ENCODE measurements at places on chromosomes 12 and 14. TPM values are rescaled to one million over a fixed set of nuclear protein-coding genes. Genes with fewer than 3 reads are reported as not detected.

- DNase-seq: no peak
These were observed 44.9 kb downstream of the CHST11 start for GRCh38 chr12:104501660-104502059.

GRCh38 chr12:131357920-131358319 is 353.0 kb upstream of the SFSWAP start:
- DNase-seq: no peak

GRCh38 chr12:120377611-120378010 is 8.6 kb upstream of the MSI1 start:
- no peak for DNase-seq

DNA sequence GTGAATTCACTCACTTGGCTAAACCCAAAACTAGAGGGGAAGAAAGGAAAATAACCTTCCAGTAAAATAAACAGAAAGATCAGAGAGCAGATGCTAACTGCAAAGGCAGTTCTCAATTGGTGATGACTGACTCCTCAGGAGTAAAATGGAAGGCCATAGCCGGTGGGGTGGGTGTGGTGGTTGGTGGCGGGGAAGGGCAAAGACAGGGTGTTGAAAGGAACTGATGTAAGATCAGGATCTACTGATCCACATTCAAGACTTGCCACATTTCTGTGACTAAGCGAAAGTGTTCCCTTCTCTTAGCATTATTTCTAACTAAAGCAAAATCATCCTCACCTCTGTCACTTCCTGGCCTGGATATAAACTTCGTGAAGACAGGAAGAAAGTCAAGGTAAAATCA is 26.3 kb upstream of the TC2N start:
- DNase-seq: no peak

GRCh38 chr14:56133547-56133946 is 15.3 kb downstream of the PELI2 start:
- no peak for DNase-seq

GRCh38 chr14:30204431-30204980 is 276.9 kb upstream of the PRKD1 start:
- no peak for DNase-seq

DNA sequence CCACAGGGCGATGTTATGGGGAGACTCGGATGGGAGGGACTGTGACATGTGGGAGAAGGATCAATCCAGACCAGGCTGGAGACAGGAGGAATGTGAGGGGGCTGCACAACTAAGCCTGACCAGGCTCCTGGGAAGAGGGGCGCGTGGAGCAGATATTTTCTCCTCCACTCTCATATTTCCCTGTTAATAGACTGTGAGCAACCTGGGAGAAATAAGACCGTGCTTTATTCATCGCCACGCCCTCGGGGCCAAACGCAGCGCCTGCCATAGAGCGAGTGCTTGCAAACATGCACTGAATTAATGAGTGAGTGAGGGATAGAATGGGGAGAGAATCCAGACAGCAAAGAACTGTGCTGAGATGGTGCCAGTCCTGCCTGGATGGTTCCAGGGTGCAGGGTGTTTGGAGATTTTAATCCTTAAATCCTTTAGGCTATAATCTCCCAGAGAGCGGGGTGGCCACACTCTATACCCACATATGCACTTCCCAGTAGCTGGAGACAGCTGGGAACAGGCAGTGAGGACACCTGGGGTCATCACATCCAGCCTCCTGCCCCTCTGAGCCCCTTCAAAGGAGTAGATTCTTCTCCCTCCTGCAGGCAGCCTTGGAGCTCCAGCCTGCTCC is 13.6 kb upstream of the FAIM2 start:
- no peak for DNase-seq

- no peak for DNase-seq
These were observed 907 bp upstream of the EFS start for GRCh38 chr14:23365732-23366425.

DNA sequence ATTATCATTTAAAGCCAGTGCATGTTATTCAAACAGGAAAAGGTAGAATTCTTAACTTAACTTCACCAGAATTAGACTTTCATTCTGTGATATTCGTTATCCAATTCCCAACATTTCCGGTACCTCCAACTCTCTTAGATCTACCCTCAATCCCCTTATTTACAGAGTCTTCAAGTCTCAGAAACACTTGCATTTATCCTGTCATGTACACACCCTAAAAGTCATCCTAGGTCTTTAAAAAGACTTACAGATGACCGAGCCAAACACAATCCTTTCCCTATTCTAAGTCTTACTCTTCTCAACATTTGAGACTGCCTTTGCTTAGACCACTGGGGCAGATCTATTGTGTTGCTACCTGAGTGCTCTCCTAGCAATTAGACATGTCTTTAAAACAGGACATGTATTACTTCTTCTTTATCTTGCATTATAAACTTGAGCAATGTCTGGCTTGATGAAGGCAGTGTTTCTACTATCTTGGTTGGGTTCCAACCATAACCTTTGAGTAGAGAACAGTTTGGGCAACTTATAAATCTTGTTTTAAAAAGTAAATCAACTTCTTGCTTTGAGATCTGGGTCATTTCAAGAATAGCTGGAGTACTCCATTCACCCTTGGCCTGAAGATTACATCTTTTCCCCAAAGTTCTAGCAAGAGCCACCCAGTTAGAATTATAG is 140.6 kb upstream of the PLEKHG7 start:
- no peak for DNase-seq

WDR89 gene
- total RNA-seq: 7.1 TPM

CLECL1 gene
- not detected for total RNA-seq

NRL gene
- total RNA-seq: 4.9 TPM

PLEK2 gene
- 13.8 TPM for total RNA-seq
